ENCODE measurements at places on chromosomes 12 and 14.

DNA sequence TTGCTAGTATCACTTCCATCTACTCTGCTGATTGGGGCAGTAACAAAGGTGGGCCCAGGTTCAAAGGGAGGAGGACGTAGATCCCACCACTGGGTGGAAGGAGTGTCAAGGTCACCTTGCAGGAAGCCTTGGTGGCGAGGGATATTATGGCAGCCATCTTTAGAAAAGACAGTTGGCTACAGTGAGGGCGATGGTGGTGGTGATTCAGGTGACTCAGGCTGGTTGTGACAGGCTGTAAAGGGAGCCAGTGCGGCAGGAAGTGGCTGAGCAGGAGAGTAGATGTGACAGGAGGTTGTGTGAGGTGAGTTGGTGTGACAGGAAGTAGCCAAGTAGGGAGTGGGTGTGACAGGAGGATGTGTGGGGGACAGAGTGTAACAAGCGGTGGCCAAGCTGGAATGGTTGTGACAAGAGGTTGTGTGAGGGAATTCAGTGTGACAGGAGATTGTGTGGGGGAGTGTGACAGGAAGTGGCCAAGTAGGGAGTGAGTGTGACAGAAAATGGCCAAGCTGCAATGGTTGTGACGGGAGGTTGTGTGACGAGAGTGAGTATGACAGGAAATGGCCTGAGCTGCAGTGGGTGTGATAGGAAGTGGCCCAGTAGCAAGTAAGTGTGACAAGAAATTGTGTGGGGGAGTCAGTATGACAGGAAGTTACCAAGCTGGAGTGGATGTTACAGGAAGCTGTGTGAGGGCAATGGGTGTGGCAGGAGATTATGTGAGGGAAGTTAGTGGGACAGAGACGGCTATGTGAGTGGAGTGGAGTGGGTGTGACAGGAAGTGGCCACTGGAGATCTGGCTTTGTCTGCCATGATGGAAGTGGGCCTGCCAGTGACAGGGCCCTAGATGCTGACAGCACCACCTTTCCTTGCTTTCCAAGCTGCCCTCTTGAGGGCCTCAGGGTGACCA, 136.5 kb upstream of the MYL2 start:
- no peak for DNase-seq

GRCh38 chr12:128652136-128652751, 171.5 kb downstream of the SLC15A4 start:
- DNase-seq: no peak

DNA sequence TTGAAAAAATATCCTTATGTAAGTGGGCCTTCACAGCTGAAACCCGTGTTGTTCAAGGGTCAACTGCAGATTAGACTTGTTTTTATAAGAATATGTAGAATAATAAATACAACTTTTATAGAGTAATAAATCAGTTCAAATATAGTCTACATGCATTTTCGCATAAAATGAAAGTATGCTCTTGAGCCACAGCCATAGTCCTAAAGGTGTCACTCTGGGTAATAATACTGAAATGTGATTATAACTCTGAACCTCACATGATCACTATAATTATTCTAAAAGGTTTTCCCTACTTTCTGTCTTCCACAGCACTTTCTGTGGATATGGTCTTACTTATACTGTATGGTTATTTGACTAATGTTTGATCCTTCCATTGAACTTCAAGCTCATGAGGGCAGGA, 185.8 kb downstream of the SLC6A15 start:
- no peak for DNase-seq

DNA sequence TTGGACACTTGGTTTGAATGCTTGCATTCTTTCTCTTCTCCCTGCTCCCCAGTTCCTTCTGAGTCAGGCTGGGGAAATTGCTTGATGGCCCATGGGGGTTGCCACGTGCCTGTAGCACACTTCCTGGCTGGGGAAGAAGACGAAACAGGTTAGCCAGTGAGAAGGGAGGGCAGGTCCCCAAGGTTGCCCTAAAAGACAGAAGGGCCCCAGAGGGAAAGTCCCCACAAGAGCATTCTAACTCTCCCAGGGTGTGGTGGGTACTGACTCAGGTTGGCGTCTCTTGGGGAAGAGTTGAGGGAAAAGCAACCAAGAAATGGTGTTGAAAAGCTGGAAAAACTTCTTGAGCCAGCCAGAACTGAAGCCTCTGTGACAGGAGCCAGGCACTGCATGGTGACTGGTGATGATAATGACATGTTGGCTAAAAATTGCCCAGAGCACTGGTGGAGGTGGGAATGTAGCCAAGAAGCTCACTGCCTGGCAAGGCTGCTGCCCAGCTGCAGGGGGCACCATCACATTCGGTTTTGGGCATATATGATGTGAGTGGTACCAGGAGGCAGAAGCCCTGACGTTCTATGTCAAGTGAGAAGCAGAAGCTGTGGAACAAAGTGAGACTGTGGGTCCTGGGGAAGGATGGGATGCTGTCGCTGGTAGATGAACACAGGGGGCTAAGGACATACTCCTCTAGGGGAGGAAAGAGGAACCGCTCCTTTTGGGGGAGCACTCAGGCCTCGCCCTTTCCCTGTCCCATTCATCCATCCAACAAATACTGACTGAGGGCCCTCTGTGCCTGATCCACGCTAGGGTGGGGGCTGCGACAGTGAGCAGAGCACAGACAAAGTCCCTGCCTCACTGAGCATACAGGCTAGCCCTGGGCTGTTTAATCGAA, 8.1 kb upstream of the RABGGTA start:
- no peak for DNase-seq

DNA sequence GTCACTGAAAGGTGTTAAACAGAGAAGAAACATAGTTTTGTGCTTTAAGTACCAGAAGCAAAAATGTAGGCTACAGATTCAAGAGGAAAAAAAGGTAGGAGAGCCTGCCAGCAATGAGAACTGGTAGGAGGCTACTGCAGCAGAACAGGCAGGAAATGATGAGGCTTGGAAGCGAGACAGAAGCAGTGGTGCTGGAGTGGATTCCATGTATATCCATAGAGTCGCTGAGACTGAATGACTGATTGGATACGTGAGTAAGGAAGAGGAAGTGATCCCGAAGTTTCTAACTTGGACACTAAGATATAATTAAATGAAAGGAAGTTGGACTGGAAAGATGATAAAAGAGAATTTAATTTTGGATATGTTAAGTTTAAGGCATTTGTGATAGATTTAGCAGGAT, 45.0 kb upstream of the CCDC91 start:
- DNase-seq: no peak

GRCh38 chr12:114443607-114444421, 37.9 kb upstream of the TBX5 start:
- DNase-seq: no peak

DNA sequence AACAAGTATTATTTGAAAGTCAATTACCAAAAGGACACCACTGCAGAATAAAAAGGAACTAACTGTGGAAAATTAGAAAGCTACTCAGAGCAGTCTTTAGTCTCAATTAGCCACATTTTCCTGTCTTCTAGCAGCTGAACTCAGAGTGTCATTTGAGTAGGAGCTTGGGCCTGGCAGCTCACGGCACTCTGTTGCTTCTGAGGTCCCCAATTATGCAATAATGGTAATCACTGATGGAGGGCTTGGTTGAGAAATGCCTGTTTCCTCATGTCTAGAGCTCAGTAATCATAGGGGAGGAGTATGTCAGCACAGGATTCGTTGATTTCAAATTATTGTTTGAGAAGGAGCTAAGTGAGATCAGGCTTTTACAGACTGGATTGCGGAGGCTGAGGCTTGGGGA, 108.6 kb downstream of the VRK1 start:
- no peak for DNase-seq

Measured in kidney glomerular epithelial cell (primary cell).